ENCODE measurements at places on chromosomes 7 and 10.

DNA sequence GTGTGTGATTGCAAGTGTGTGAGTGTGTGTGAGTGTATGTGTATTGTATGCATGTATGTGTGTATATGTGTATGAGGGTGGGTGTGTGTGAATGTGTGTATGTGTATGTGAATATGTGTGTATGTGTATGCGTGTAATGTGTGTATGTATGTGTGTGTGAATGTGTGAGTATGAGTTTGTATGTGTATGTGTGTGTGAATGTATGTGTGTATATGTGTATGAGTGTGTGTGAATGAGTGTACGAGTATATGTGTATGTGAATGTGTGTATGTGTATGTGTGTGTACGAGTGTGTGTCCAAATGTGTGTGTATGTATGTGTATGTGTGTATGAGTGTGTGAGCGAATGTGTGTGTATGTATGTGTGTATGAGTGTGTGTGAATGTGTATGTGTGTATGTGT lies 8.2 kb upstream of the GALNTL5 start:
- DNase-seq = no peak

GRCh38 chr10:27223964-27224363 lies 16.6 kb downstream of the ACBD5 start:
- no peak for DNase-seq

DNA sequence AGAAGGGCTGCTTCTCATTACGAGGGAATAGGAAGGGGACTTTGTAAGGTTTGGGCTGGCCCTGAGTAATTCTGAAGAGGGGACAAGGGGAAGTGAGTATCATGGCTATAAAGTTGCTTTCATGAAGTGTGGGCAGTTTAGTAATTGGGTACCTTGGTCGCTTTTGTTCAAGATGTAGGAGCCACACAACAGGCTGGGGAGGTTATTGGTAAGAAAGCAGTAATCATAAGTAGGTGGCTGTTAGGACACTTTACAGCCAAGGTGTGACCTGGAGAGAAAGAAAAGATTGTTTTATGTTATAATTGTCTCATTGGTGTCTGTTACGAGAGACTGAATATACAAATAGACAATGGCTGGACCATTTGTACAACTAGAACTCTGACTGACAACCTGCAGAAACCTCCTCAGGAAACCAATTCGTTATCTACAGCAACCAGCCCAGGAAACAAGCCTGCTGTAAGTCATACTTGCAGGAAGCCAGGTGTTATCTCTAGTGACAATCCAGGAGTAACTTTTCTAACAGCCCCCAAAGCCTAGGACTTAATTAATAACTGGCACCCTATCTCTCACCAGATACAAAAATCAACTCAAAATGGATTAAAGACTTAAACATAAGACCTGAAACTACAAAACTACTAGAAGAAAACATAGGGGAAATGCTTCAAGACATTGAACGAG lies 5.0 kb upstream of the CCM2 start:
- no peak for DNase-seq

DNA sequence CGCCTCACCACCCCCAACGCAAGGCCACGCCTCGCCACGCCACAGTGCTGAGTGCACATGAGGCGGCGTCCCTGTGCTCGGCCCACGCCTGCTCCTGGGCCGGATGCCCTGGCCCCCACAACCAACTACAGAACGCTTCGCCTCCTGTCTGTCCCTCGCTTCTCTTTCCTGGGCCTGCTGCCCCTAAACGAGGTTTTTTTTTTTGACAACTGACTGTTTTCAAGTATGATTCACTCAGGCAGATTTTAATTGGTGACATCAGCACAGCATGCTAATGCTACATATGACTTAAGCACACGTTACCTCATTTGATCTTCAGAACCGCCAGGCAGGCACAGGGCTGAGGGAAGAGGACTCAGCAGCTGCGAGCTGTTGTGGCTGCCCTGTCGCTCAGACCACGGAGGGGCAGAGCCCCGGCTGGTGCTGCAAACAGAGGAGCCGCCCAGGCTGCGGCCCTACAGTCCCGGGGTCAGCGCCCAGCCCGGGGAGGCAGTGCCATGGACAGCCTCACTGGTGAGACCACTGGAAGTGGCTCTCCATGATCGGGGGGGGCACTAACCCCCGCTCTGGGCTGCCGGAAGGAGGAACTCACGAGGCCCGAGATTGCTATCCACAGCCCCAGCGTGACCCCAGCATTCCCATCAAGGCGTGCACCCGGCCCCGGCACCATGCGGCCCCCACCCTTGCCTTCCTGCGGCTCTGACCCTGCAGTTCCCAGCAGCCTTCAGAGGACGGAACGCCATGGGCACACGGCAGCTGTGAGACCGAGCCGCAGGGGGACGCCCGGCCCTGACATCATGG lies 212.8 kb downstream of the MAD1L1 start:
- DNase-seq = peak; percentile 58

GRCh38 chr7:74627661-74628411 lies 29.7 kb upstream of the GTF2I start:
- DNase-seq = peak; percentile 95

DNA sequence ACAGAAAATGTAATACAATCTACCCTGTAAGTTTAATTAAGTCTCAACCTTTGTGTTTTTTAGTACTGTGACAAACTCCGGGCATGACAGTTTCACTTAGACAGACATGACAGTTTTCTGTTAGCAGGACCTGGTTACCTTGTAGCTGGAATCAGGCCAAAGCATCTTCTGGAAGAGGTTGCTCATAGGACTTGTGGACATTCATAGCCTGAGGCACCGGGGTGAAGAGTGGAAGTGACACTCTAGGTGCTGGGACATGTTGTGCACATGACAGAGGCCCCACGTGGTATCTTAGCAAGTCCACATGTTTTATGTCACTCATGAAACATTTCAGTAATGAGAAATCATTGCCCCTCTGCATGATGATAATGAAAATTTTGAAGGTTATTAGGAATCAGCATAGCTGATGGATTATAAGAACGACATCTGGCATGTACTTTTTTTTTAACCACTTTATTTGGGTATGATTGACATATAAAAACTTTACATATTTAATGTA lies 441.4 kb downstream of the CNTNAP2 start:
- DNase-seq = no peak

- no peak for DNase-seq
Measured at GRCh38 chr7:30655096-30655970, 26.9 kb downstream of the CRHR2 start.

- no peak for DNase-seq
Measured at GRCh38 chr7:91242097-91242844, 22.0 kb upstream of the FZD1 start.

GRCh38 chr10:35516102-35516670 lies 89.0 kb upstream of the GJD4 start:
- no peak for DNase-seq

DNA sequence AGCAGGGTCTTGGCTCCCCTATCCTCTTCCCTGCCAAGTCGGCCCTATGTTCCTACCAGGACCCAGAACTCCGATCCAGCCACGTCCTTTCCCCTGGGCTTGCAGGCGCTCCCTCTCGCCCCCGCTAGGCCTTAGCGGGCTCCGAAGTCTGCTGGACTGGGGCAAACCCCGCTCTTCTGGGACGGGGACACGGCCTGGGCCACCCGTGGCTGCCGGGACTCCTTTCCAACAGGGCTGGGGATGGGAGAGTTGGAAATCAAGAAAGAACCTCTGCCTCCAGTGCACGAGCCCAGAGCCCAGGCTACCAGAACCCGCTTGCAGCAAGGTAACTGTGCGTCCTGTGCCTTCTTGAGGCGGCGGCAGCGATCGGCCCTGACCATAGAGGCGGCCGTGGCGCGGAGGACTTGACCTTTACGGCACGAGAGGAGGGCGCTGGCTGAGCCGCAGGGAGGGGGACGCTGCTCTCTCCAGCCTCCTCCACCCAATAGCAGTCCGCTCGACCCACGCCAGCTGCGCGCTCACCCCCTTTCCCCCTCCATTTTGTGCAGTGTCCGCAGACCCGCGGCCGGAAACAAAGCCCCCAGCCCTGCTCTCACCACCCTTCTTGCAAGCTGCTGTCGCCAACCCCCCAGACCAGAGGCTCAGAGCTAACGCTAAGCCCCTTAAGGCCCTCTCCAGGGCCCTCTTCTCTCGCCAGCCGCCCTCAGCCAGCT lies 7.0 kb upstream of the HOXA11 start:
- no peak for DNase-seq

GRCh38 chr7:97733276-97734161 lies 1.6 kb downstream of the TAC1 start:
- peak; percentile 31 for DNase-seq

Data from WERI-Rb-1 (cell line).